HFFc6 (cell line): ENCODE measurements at places on chromosomes 13 and 19. TPM values are rescaled to one million over a fixed set of nuclear protein-coding genes. Genes with fewer than 3 reads are reported as not detected.

GPR12 gene
- not detected in 3 replicates for total RNA-seq

ZNF99 gene
- total RNA-seq, result not detected in 3 replicates

FCHO1 gene
- 0.16 to 0.43 TPM (median 0.18 TPM) in 3 replicates for total RNA-seq

GIPR gene
- total RNA-seq, result 0.37 and 1.1 TPM in 2 replicates

SIGLEC14 gene
- total RNA-seq, result not detected in 3 replicates

- H3K27me3 ChIP-seq, result no peaks in the 10 kb centered on the region; the same call in 1 of the 2 replicates
- H3K27ac ChIP-seq, result peak overlapping the region; percentile 59; the same call in 1 of the 2 replicates
- peak overlapping the region; percentile 90 for H3K4me3 ChIP-seq
- no peaks in the 10 kb centered on the region; the same call in 1 of the 2 replicates for H3K36me3 ChIP-seq
- DNase-seq, result no peak
These were observed 656 bp upstream of the ZNF324 start for GRCh38 chr19:58466089-58466759.

DNA sequence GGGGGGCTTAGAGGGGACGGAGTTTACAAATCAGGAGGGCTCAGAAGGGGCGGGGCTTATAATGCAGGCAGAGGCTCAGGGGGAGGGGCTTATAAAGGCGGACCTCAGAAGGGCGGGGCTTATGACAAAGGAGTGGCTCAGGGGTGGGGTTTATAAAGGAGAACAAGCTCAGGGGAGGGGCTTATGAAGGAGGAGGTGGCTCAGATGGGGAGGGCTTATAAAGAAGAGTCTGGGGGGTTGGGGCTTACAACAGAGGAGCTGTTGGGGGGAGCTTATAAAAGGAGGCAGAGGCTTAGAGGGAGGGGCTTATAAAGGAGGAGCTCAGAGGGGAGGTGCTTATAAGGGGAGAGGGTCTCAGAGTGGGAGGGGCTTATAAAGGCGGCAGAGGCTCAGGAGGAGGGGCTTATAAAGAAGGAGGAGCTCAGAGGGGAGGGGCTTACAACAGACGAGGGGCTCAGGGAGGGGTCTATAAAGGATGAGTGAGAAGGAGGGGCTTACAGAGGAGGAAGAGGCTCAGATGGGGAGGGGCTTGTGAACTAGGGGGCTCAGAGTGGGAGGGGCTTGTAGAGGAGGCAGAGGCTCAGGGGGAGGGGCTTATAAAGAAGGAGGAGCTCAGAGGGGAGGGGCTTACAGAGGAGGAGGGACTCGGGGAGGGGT is 1.0 kb downstream of the SMIM24 start:
- H3K4me3 ChIP-seq, result no peak overlapping the region
- no peak for DNase-seq
- peaks cover 11% of the 10 kb centered on the region for H3K27me3 ChIP-seq

DNA sequence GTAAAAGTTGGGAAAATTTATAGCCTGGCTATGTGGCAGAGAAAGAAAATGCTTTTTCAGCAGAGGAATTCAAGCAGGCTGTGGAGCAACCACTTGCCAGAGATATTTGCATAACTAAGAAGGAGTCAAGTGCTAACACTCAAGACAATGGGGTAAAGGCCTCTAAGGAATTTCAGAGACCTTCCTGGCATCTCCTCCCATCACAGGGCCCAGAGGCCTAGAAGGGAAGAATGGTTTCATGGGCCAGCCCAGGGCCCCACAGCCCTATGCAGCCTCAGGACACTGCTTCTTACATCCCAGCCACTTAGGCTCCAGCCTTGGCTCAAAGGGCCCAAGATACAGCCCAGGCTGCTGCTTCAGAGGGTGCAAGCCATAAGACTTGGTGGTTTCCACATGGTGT is 14.3 kb downstream of the SLC15A1 start:
- H3K27ac ChIP-seq, result no peak overlapping the region
- no peak overlapping the region for H3K4me3 ChIP-seq
- H3K36me3 ChIP-seq, result no peaks in the 10 kb centered on the region
- no peak for DNase-seq
- H3K4me1 ChIP-seq, result no peaks in the 10 kb centered on the region

GRCh38 chr19:11659612-11660011 is 62.3 kb downstream of the ZNF627 start:
- H3K4me1 ChIP-seq, result no peaks in the 10 kb centered on the region
- DNase-seq, result peak; percentile 17
- H3K4me3 ChIP-seq, result no peak overlapping the region
- peaks cover 5% of the 10 kb centered on the region; the same call in 1 of the 2 replicates for H3K27me3 ChIP-seq
- H3K36me3 ChIP-seq, result peaks cover 17% of the 10 kb centered on the region

DNA sequence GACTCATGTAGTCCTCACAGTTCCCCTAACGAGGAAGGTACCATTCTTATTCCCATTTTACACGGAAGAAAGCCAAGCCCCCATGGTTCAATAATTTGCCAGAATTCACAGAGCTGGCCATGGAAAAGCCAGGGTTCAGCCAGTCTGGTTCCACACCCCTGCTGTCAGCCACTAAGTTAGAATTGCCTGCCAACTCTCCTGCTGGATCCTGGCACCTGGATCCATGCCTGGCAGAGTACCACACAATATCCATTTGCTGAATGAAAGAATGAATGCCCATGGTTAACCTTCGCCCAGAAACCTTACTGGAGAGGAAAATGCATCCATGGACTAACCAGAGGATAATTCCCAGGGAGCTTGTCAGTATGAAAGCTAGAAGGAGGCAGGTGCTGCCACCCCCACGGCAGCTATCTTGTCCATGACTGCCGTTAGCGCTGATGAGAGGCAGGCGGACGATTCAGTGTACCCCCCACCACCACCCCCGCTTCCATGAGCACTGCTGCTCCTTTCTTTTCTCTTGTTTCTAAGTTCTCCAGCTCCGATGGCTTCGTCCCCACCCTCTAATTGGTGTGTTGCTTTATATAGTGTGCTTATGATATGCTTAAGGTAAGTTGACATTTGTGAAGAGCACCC is 114.5 kb downstream of the SLC7A1 start:
- no peak overlapping the region; the same call in 1 of the 2 replicates for H3K27ac ChIP-seq
- peaks cover 6% of the 10 kb centered on the region; the same call in 1 of the 2 replicates for H3K4me1 ChIP-seq
- H3K27me3 ChIP-seq, result peaks cover 17% of the 10 kb centered on the region
- no peaks in the 10 kb centered on the region; the same call in 1 of the 2 replicates for H3K36me3 ChIP-seq
